Ureter (tissue), 1 donor: ENCODE measurements at places on chromosomes 4 and X. TPM values are rescaled to one million over a fixed set of nuclear protein-coding genes. Genes with fewer than 3 reads are reported as not detected.

DNA sequence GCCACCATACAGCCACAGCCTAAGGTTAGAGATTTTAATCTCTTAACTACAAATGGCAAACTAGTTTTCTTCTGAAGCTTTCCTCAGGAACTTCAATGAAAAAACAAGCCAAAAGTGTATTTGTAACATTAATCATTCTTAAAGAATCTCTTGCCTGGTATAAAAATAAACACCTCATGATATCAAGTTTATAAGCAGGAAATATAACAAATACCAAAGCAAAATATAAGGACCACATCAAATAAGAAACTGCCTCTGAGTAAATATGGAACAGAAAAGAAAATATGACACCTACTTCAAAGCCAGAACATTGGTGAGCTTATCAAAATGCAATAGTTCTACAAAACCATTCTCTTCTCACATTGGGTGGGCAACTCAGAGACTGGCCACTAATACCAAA lies 89.9 kb downstream of the GPC4 start:
- no peak for DNase-seq

- no peak for DNase-seq
Measured at GRCh38 chr4:153374442-153374841, 30.0 kb downstream of the MND1 start.

DNA sequence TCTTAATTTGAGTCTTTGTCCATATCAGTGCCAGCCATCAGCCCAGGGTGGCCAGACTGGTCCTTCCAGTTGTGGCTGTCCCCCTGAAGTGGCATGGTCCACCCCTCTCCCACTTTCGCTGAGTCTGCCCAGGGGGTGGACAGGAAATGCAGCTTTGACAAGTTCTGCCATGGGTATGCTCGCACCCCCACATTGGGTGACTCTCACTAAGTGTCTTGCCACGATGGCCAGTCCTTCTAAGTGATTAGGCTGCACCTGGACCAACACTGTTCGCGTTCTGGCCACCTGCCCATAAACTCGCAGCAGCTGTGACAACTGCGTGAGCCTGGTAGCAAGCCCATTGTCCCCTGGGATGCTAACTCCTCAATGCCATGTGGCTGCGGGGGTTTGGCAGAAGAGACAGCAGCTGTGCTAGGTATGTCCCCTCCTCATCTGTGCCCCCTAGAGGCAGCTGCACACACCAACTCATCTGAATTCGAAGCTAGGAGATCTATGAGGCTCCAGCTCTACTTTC lies 10.0 kb upstream of the LNX1 start:
- DNase-seq: peak; percentile 82

DNA sequence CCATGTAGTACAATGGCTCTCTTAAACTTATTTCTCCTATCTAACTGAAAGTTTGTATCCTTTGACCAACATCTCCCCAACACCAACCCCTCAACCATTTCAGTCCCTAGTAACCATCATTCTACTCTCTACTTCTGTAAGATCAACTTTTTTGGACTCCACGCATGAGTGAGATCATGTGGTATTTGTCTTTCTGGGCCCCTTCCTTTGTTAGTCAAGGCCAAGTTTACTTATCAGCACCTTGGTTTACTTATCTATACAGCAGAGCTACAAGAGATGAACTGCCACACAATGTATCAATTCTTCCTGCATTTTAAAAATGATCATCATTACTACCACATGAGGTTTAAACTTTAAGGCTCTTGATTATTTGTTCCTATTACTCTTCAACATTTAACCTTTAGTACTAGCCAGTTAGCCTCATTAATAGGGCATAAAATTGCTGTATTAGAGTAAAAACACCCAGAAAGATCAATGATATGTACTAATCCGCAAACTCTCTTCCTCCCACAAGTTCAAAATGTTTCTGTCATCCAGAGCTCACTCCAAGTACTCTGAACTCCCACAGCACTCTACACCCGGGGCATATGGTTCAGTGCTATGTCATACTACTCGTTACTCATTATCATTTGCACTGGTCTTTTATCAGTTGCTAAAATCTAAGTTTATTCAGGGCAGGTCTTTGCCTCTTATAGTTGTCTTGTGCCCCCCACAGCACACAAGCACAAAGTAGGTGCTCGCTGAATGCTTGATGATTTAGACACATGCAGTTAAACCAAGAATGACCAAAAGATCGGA lies 145.7 kb upstream of the ADAMTS3 start:
- DNase-seq: no peak

DNA sequence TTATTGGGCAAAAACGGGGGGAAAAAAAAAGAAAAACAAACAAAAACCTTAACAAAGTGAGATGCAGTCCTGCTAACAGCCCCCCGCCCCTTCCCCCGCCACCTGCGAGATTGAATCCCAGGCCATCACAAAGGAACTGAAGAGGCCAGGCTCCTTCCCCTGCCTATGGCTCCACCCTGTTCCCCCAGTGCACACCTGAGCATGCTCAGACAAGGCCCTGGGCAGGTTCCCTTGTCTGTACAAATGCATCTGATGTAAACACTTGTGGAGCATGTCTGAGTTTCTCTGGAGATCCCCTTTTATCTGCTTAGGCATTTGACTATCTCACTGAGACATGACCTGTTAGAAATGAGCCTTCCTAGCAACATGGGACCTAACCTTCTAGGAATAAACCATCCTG lies 983.7 kb upstream of the PABPC4L start:
- no peak for DNase-seq

DNA sequence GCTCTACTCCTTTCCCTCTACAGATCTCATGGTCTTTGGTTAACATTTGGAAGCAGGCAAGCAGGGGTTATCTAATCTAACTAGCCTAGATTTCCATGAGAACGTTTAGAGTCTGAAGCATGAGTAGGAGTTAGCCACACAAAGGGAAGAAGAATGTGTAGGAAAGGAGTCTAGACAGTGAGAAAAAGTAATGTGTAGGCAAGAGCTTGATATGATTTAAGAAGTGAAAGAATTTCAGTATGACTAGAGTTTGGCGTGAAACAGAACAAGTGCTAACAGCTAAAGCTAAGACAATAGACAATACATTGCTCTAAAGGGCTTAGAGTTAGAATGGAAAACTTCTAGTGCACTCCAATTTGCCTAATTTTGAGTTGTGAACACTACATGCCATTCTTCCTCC lies 10.8 kb downstream of the CXCL8 start:
- DNase-seq: no peak

- no peak for DNase-seq
Measured at GRCh38 chr4:168124008-168124641, 31.8 kb downstream of the ANXA10 start.

GRCh38 chr4:2393353-2394270 lies 24.8 kb downstream of the ZFYVE28 start:
- DNase-seq: no peak

DNA sequence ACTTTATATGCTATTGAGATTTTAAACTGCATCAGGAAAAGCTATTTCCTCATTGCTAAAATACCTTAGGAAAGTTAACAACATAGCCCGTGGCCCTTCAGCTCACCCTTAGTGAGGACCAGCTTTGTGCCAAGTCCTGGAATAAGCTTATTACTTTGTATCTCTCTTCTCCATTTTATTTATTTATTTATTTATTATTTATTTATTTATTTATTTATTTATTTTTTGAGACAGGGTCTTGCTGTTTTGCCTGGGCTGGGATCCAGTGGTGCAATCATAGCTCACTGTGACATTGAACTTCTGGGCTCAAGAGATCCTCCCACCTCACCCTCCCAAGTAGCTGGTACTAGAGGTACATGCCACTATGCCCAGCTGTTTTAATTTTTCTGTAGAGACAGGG lies 6.3 kb downstream of the RHOXF1 start:
- DNase-seq: no peak

DNA sequence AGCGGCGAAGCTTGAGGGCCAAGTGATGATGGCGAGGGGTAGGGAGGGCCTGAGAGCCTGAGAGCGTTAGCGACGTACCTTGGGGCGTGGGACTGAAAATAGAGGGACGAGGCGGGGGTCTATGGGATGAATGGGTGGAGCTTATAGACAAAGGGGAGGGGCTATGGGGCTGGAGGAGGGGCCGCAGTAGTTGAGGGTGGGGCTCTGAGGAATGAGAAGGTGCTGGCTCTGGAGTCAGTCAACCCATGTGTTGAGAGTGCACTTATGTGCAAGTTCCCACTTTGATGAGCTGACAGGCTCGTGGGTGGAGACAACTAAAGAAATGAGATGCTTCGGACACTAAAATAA lies 488 bp downstream of the TBC1D25 start:
- DNase-seq: no peak

GRCh38 chrX:23387550-23388184 lies 53.0 kb downstream of the PTCHD1 start:
- DNase-seq: no peak

DNA sequence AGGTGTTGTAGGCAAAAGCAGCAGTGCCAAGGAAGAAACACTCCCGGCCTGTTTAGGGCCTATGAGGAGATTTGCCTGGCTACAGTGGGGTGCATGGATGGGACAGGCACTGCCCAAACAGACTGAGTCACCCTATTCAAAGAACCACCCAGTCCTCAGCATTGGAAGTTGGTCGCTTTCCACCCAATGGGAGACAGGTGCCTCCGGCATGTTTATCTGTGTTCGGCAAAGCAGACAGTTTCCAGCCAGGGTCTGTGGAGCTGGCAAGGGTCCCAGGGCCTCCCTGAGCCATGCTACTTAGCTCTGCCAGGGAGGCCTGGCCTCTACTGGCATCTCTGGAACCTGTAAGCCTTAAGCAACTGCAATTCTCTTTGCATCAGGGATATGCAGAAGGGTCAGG lies 165.1 kb upstream of the ATP6AP2 start:
- no peak for DNase-seq

DNA sequence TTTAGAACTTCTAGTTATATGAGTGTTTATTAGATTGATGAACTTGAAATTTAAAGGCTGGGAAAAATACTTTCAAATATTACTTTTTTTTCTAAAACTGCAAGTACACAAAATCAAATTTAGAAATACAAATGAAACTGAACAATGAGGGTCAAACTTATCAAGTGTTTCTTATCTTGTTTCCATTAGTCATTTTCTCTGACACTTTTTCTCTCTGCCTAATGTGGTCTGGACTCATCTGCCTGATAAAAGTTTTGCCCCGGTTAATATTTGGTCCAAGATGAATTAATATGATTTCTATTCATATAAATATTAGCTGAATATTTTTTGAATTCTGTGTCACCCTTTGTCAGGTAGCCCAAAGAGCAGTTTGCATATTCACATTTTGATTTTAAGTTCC lies 8.7 kb upstream of the HPGDS start:
- no peak for DNase-seq

GRCh38 chr4:138890891-138891570 lies 124.5 kb upstream of the NOCT start:
- no peak for DNase-seq

- peak; percentile 73 for DNase-seq
Measured at GRCh38 chrX:86047174-86047935, at the start of gene CHM. Gene CHM (minus strand): TSS chrX:86047558. CDS start chrX:86047532, 26 bp downstream.

DNA sequence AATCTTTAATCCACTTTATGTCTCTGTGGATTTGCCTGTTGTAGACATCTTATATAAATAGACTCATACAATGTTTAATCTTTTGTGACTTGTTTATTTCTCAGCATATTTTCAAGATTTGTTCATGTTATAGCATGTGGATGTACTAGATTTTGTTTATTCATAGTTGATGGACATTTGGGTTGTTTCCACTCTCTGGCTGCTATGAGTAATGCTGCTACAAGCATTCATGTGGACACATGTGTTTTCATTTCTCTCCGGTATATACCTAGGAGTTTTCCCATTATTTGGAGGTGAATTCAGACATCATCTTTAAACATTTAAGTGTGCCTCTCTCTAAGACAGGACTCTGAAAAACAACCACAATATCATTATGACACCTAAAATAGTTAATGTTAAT lies 2.3 kb downstream of the IKBKG start:
- DNase-seq: no peak

DNA sequence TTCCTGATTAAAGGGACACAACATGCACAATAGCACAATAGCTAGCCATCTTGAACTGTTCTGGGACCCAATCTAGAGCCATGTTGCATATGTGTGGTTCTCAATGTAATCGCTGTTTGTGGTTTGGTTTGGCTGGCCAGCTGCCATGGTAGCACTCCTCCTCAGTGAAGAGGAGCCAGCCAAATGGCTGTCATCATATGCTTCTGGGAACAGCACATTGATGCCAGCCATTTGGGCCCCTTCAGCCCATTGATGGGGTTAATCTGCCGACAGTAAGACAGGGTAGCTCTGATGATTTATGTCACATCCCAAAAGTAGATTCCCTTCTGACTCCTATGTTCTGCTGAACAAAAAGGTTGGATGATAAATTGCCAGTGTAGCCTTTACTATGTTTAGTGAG lies 48.5 kb downstream of the AWAT2 start:
- no peak for DNase-seq

DNA sequence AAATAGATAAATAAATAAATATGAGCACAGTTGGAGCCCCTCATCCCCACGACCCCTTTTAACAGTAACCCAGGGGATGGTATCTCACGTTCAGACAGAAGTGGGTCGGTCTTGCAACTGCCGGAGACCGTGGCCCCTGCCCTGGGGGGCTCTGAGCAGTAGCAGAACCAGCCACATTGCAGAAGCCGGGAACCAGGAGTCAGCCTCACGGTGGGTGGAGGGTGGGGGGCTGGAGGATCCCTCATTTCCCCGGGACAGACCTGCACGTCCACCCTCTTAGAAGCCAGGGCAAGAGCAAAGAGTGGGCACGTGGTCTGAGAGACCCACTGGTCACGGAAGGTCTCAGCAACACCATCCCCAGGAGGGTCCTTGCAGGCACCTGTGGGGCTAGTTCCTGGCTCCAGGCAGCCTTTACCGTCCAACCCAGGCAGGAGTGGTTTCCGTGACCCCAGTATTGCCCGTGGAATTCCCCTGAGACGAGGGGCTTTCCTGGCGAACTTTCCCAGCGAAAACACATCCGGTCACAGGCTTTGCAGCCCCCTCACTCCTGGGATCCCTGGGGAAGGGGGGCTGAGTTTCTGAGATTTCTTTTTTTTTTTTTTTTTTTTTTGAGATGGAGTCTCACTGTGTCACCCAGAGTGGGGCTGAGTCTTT lies 8.8 kb upstream of the IL3RA start:
- DNase-seq: no peak

Gene APOO
- total RNA-seq: 38.1 TPM

Gene CACNA1F
- 0.49 TPM for total RNA-seq

Gene PAGE4
- total RNA-seq: not detected

Gene SLC6A14
- 0.57 TPM for total RNA-seq

Gene TCP11X1
- total RNA-seq: not detected

Gene MGAT4D
- total RNA-seq: not detected
